ENCODE measurements at places on chromosomes 5 and 9.

- no peak for DNase-seq
Measured at GRCh38 chr9:131833083-131833482, 93.2 kb upstream of the RAPGEF1 start.

DNA sequence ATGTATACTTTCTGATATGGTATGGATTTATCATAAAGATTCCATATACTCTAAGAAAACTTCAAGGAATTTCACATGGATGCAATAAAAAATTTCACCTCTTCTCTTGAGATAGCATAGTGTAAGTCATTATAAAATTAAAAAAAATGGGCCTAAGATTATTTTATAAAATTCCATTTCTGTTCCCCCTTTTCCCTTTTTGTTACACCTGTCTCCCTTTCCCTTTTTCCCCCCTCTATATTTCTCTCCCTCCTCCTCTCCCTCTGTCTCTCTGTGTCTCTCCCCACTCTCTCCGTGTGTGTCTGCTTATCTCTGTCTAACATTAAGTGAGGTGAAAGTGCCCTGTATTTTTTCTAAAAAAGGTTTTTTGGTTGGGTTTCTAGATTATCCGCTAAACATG is 180.2 kb downstream of the NIPBL start:
- DNase-seq = no peak

DNA sequence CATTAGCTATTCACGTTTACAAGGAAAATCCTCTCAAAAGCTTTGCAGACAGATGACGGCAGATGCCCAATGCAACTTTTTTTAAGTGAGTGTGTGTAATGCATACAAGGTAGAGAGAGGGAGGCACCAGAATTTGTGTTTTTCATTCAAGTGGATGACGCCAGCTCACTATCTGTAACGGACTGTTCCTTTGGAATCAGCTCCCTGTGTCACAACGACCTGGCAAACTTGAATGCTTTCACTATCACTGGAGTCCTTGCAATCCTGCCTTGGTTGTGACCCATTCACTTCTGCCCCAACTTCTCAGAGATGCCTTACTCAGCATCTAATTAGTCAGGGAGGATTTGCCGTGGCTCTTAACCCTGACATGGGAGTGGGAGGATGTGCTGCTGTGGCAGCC is 148.5 kb downstream of the BNC2 start:
- no peak for DNase-seq

DNA sequence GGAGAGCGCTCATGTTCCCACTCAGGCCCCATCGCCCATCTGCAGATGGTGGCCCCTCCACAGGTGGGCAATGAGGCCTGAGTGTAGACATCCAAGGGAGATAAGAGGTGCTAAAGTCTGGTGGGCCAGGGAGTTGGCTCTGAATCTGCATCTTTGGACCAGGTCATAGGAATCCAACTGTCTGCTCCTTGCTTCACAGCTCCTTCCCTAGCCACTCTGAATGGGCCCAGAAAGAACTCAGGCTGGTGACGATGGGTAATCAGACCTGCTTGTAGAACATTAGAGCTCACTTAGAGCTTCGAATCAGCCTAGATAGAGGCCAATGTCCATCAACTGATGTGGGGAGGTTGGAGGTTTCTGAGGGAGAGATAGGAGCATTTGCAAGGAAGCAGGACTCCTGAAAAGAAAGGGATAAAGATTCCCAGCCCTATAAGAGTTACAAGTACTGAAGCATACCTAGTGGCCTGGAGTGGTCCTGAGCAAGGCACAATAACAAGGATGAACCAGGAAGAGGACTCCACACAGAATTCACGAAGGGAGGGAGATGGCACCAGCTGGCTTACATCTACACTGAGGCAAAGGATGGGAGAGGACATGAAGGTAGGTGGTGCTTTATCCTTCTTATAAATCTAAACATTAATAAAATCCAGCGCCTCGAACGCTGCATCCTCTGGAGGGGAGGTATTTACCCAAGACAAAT is 132.8 kb upstream of the ALDH1B1 start:
- DNase-seq = no peak

GRCh38 chr5:82806513-82806912 is 270.7 kb downstream of the TMEM167A start:
- no peak for DNase-seq

DNA sequence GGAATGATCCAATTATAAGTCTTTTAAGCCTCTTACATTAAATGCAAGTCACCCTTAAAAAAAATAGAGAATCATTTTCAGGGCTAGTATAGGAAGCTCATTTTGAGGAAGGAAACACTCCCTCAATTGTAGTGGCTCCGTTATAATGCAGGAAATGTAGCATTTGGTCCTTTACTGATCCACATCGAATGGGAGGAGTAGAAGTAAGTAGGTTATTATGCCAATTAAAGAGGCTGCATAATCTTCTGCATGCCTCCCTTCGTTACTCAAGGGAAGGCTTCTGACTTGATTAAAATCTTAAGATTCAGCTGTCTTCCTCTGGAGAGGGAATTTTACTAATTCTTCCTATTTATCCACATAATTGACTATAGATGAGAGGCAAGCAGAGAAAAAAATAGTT is 579.2 kb upstream of the COX7C start:
- DNase-seq = no peak
